Progenitor cell of endocrine pancreas (in vitro differentiated cells): ENCODE measurements at places on chromosomes 3 and 15.

- H3K36me3 ChIP-seq = no peaks in the 10 kb centered on the region
- H3K27ac ChIP-seq = peak overlapping the region; percentile 33
- peaks cover 15% of the 10 kb centered on the region for H3K27me3 ChIP-seq
These were observed 13.3 kb downstream of the SEMA3G start for GRCh38 chr3:52431459-52432223.

DNA sequence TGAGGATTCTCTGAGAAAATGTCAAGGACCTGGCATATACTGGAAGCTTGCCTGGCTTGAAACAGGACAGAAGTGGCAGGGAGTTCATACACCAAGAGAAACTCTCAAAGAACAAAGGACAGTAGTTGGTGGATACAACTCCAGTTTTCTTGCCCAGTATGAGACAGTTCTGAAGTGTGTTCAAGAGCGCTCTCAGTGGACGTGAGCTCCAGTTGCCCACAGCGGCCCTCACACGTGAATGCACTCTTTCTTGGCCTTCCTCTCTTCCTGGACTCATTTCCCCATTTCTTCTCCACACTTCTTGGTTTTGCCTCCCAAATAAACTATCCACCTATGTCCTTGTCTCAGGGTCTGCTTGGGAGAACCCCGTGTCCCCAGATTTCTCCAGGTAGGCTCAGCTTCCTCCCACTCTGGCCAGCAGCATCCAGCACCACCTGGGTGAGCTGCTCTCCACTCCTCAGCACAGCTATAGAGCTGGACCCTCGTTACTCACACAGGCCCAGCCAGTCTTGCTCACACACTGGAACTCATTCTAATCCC, 54.5 kb downstream of the DCLK3 start:
- no peak for DNase-seq
- no peak overlapping the region for H3K4me3 ChIP-seq
- no peak overlapping the region for H3K27ac ChIP-seq
- no peaks in the 10 kb centered on the region for H3K4me1 ChIP-seq

DNA sequence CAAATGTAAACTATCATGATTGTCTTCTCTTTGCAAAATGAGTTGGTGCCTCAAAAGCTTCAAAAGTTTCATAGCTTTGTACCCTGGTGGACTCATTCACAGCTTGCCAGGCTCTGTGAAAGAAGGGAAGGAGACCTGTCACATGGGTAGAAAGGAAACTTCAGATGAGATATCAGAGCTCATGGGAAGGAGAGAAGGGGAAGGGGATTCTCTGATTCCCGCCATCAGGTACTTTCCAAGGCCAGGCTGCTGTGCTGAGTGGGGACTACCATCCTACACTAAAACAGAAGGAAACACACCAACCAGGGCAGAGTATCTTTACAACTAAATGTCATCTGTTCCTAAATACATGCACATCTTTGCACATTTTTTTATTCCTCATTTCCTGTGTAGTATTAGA, 9.2 kb downstream of the ILDR1 start:
- H3K4me1 ChIP-seq = peaks cover 20% of the 10 kb centered on the region
- H3K27me3 ChIP-seq = peaks cover 71% of the 10 kb centered on the region
- H3K27ac ChIP-seq = no peak overlapping the region
- no peak for DNase-seq
- H3K4me3 ChIP-seq = no peak overlapping the region
- peaks cover 8% of the 10 kb centered on the region for H3K36me3 ChIP-seq

DNA sequence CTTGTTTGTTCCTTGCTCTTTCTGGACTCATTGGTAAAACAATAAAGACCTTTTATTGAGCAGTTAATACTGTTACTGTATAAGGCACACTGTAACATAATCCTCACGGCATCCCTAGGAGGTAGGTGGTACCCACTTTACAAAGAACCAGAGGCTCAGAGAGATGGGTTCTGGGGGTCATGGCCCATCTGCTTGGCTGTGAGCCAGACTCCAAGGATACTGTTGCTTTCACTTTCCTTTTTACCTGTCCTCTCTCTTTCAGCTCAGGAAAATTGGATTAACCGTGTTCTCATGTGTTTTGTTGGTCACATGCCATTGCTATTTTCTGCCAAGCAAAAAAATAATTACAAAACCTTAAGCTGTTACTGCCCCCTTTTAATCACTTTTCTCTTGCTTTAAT, 34.8 kb upstream of the FILIP1L start:
- DNase-seq = no peak
- H3K4me3 ChIP-seq = no peak overlapping the region
- H3K27me3 ChIP-seq = no peaks in the 10 kb centered on the region
- peaks cover 14% of the 10 kb centered on the region for H3K36me3 ChIP-seq
- H3K27ac ChIP-seq = no peak overlapping the region

GRCh38 chr3:39216176-39216790, 23.9 kb upstream of the XIRP1 start:
- peaks cover 5% of the 10 kb centered on the region for H3K27me3 ChIP-seq
- H3K27ac ChIP-seq = no peak overlapping the region
- H3K4me1 ChIP-seq = no peaks in the 10 kb centered on the region
- no peaks in the 10 kb centered on the region for H3K36me3 ChIP-seq
- DNase-seq = no peak
- no peak overlapping the region for H3K4me3 ChIP-seq

DNA sequence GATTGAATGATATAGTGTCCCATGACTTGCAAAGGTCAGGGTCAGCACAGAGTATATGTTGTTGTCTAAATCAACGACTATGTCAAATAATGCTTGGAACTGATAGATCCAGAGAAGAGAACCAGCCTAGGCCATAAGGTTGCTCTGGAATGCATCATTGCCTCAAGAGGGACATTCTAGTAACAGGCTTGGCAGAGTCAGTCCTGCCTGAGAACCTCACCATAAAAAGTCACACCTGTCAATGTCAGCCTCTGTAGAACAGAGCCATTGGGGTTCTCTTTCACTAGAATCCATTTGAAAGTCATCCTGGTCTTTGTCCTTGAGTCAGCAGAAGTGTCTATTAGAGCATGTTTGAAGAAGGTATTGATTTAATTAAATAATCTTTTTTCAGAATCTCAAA, 31.4 kb upstream of the UBE3A start:
- H3K27ac ChIP-seq = no peak overlapping the region
- no peaks in the 10 kb centered on the region for H3K27me3 ChIP-seq
- no peaks in the 10 kb centered on the region for H3K4me1 ChIP-seq
- no peaks in the 10 kb centered on the region for H3K36me3 ChIP-seq
- no peak for DNase-seq
- H3K4me3 ChIP-seq = no peak overlapping the region

GRCh38 chr3:108037770-108038169, 53.1 kb downstream of the CD47 start:
- H3K4me3 ChIP-seq = no peak overlapping the region
- no peaks in the 10 kb centered on the region for H3K27me3 ChIP-seq
- H3K36me3 ChIP-seq = peaks cover 1% of the 10 kb centered on the region
- peaks cover 18% of the 10 kb centered on the region for H3K4me1 ChIP-seq
- no peak overlapping the region for H3K27ac ChIP-seq
- DNase-seq = no peak

GRCh38 chr3:45258317-45258716, 32.2 kb upstream of the TMEM158 start:
- H3K4me1 ChIP-seq = no peaks in the 10 kb centered on the region
- no peaks in the 10 kb centered on the region for H3K36me3 ChIP-seq
- DNase-seq = no peak
- peaks cover 22% of the 10 kb centered on the region for H3K27me3 ChIP-seq
- H3K27ac ChIP-seq = no peak overlapping the region
- H3K4me3 ChIP-seq = no peak overlapping the region

- H3K36me3 ChIP-seq = peaks cover 11% of the 10 kb centered on the region
- DNase-seq = peak; percentile 51
- H3K27ac ChIP-seq = no peak overlapping the region
These were observed 14.3 kb downstream of the SMC4 start for GRCh38 chr3:160413613-160414248.

GRCh38 chr3:149377408-149378364, at the start of gene TM4SF1:
Gene TM4SF1, minus strand, starts transcription at chr3:149377649. Its CDS starts 102 bp downstream, at chr3:149377547.
- no peaks in the 10 kb centered on the region for H3K27me3 ChIP-seq
- H3K36me3 ChIP-seq = peaks cover 8% of the 10 kb centered on the region
- H3K4me3 ChIP-seq = no peak within 1 kb of the TSS
- peaks cover 44% of the 10 kb centered on the region for H3K4me1 ChIP-seq
- no peak for DNase-seq
- H3K27ac ChIP-seq = peak within 1 kb of the TSS; percentile 94

DNA sequence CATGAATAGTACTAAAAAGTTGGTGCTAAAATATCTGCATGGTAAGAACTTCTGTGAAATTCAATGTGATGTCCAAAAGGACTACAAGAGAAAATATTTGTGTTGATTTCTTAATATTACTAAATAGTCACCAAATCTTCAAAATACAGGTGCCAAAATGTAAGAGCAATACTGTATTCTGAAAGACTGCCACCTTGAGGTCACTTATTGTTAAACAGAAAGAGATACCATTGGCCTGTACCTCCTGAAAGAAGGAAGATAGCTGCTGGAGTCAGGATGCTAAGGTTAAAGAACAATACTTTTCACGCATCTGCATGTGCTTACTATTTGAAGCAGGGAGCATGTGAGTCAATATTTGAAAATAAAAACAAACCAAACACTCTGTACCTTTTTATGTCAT, 72.0 kb upstream of the LSAMP start:
- H3K27me3 ChIP-seq = no peaks in the 10 kb centered on the region
- DNase-seq = no peak
- H3K4me1 ChIP-seq = no peaks in the 10 kb centered on the region
- H3K4me3 ChIP-seq = no peak overlapping the region

DNA sequence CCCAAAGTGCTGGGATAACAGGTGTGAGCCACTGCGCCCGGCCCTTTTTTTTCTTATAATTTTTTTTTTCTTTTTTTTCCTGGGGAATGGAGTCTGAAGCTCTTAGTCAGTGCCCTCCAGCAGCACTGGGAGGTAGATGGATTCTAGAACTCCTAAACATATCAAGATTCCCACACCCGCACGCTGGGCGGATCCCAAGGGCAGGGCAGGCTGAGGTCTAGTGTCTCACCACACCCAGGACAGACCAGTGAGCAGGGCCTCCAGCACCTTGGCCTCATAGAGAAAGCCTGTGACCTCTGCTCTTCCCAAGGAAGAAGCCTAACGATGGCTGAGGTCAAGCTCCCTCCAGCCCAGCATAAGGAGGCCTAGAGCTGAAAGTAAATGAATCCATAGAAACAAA, 153.7 kb upstream of the MEF2A start:
- H3K27me3 ChIP-seq = no peaks in the 10 kb centered on the region
- H3K27ac ChIP-seq = no peak overlapping the region
- H3K4me1 ChIP-seq = no peaks in the 10 kb centered on the region
- H3K4me3 ChIP-seq = no peak overlapping the region
- no peaks in the 10 kb centered on the region for H3K36me3 ChIP-seq

DNA sequence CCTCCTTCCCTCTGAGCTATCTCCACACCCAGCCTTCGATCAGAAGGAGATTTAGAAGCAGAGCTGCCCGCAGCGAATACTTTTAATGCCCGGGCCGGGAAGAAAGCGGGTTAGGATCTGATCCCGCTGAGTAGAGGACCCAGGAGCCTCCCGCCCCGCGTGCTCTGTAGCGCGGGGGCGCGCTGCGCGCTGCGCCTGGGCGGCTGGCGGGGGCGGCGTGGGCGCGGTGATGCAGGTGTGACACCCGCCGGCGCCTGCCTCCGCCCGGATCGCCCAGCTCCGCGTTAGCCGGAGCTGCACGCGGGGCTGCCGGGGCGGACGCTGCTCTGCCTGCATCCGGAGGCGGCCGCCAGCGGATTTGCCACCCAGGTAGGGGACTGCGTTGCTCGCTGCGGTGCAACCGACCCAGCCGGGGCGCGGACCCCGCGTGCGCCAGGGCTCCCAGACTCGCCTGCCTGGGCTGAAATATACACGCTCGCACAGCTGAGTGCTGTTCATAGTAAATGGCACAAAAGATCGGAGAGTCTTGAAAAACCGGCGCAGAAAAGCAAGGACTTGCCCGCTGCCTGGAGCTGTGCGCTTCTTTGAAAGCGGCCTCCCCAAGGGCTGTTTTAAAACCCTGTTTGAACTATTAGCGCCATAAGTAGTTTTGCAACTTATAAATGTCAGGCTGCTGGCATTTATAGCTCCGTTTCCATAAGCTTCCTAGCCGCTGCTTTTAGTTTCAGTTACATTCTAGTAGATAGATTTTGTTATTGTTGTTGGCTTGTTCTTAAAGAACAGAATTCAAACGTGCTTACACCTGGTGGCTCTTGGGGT, at the start of gene SV2B:
SV2B (plus strand) TSS at position 263 of the 819 bp plus-strand sequence. CDS start 126,007 bp downstream, outside the sequence.
- H3K4me3 ChIP-seq = peak within 1 kb of the TSS; percentile 83
- H3K4me1 ChIP-seq = peaks cover 27% of the 10 kb centered on the region
- peaks cover 79% of the 10 kb centered on the region for H3K27me3 ChIP-seq
- H3K36me3 ChIP-seq = peaks cover 1% of the 10 kb centered on the region
- peak within 1 kb of the TSS; percentile 9 for H3K27ac ChIP-seq
- peak; percentile 41 for DNase-seq

- H3K4me1 ChIP-seq = peaks cover 63% of the 10 kb centered on the region
- H3K4me3 ChIP-seq = peak overlapping the region; percentile 22
- H3K27me3 ChIP-seq = no peaks in the 10 kb centered on the region
- H3K27ac ChIP-seq = peak overlapping the region; percentile 84
These were observed 83.4 kb downstream of the IL1RAP start for GRCh38 chr3:190597291-190597690.

DNA sequence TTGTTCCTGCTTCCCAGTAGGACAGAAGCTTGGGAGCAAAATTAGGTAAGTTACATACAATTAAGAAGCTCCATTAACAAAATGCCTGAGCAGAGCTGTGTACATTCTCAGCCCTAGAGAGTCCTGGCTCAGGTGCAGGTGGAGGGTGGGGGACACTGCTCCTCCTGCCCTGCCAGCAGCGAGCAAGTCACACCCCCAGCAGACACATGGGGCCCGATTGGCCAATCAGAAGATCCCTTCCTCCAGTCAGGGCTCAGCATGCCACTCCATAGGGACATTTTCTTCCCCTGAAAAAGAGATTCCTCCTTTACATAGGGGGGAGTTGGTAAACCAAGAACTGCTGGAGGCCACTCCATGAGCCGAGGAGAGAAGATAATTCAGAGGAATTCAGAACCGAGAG, 62.1 kb downstream of the PLXNA1 start:
- peaks cover 14% of the 10 kb centered on the region for H3K4me1 ChIP-seq
- no peaks in the 10 kb centered on the region for H3K36me3 ChIP-seq
- DNase-seq = no peak

- DNase-seq = no peak
- H3K27me3 ChIP-seq = no peaks in the 10 kb centered on the region
- peaks cover 24% of the 10 kb centered on the region for H3K36me3 ChIP-seq
- H3K4me1 ChIP-seq = no peaks in the 10 kb centered on the region
These were observed 12.6 kb downstream of the DCP1A start for GRCh38 chr3:53334742-53335141.

GRCh38 chr3:21718943-21719591, 31.9 kb downstream of the ZNF385D start:
- H3K27me3 ChIP-seq = no peaks in the 10 kb centered on the region
- no peak overlapping the region for H3K27ac ChIP-seq
- H3K4me1 ChIP-seq = no peaks in the 10 kb centered on the region
- H3K36me3 ChIP-seq = no peaks in the 10 kb centered on the region

DNA sequence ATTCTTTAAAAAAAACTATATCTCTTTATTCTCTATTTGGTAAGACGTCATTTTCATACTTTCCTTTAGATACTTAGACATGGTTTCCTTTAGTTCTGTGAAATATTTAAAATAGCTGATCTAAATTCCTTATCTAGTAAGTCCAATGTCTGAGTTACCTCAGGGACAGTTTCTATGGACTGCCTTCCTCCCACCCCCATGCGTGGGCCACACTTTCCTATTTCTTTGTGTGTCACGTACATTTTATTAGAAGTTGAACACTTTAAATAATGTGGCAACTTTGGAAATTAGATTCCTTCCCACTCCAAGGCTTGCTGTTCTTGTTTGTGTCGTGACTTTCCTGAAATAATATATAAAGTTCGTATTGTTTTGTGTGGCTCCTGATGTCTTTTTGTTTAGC, 260.7 kb downstream of the EDEM1 start:
- H3K27me3 ChIP-seq = no peaks in the 10 kb centered on the region
- H3K27ac ChIP-seq = no peak overlapping the region
- H3K36me3 ChIP-seq = no peaks in the 10 kb centered on the region
- no peak for DNase-seq
- H3K4me3 ChIP-seq = no peak overlapping the region
